ENCODE measurements at places on chromosomes 1 and 21.

- ATAC-seq, result no peak
Measured at GRCh38 chr1:30684881-30685795, 38.2 kb downstream of the MATN1 start.

- no peak for ATAC-seq
Measured at GRCh38 chr1:167333124-167333523, 112.4 kb downstream of the POU2F1 start.

GRCh38 chr1:27496604-27497155 lies 6.7 kb upstream of the WASF2 start:
- ATAC-seq, result peak; percentile 59

DNA sequence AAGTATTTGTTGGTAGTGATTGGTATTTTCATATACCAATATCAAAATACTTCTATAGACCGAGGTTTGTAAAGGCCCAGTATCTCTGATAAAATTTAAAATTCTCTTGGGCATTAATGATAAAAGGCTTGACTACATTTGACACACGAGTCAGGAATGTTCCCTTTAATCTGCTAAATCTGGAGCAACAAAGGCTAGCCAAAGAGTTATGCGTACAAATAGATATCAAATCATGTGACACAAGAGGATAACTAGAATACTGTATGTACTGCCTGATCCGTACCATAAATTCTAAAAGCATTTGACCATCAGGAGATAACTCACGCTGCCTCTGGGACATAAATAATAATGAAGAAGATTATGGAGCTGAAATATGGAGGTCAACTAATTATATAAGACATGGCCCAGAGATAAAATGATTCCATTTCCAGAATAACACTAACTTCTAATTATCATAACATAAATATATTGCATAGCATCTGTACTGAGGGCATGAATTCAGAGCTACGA lies 64.2 kb upstream of the SH3GLB1 start:
- ATAC-seq, result no peak

- peak; percentile 33 for ATAC-seq
Measured at GRCh38 chr1:229271448-229272159, 693 bp downstream of the RAB4A start.

GRCh38 chr1:77961392-77961791 lies 17.5 kb downstream of the FUBP1 start:
- ATAC-seq, result no peak

DNA sequence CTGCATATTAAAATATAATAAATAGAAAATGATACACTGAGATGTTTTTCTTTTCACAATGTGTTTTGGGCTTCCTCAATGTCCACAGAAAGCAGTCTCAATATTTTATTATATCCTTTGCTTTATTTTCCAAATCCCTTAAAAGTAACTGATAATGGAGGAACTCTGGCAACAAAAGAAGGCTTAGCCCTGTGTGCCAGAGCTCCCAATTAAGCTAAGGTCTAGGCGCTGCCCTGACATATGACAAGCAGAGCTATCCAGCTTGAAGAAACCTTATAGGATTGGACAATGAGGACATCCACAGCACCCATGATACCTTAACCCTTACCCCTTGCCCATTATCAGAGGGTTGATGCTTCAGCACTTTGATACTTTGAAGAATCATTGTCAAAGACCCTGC lies 12.9 kb upstream of the SHCBP1L start:
- ATAC-seq, result no peak

DNA sequence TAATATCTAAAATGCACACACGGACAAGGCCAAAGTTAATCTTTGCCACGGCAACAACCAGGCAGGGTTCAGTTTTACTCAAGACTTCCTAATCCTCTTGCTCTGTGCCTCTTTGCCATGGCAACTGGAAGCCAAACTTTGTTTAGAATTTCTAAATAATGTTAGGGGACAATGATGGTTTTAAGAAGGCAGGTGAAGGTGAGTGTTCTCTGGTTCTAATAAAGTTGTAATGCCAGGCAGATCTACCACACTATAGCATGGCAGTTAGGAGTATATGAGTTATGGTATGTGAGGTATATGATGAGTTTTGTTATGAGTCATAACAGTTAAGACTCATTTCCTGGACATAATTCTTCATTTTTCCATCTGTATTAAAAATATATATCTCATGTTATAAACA lies 2.7 kb downstream of the PTPRC start:
- ATAC-seq, result no peak

DNA sequence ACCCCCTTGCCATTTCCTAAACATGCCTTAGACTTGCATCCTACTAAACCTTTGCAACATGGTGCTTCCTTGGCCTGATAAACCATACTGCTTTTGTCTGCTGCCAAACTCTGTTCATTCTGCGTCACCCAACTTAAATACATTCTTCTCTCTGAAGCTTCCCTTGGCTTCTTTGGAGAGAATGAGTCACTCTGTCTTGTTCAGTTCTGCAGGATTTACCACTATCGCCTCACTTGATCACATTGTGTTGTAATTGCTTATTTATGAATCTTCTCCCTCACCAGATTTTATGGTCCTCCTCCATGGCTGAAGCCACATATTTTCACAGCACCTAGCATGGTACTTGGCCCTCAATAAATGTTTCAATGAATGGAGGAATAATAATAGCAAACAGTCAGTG lies 21.7 kb upstream of the TUT4 start:
- no peak for ATAC-seq

DNA sequence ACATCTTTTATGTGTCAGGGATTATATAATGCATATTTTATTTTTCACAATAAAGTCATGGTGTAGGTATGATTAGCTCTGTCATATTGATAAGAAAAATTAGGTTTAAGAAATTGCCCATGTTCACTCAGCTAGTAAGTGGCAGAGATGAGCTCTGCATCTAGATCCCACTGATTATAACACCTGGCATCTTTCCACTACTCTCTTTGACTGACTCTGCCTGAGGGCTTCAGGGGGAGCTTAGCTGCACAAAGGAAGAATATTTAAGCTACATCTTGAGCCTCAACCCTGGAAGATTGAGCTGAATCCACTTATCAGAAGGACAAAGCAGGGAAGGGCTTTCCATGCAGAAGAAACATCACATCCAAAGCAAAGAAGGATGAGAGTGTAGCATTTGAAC lies 190.4 kb downstream of the MIS18A start:
- no peak for ATAC-seq

DNA sequence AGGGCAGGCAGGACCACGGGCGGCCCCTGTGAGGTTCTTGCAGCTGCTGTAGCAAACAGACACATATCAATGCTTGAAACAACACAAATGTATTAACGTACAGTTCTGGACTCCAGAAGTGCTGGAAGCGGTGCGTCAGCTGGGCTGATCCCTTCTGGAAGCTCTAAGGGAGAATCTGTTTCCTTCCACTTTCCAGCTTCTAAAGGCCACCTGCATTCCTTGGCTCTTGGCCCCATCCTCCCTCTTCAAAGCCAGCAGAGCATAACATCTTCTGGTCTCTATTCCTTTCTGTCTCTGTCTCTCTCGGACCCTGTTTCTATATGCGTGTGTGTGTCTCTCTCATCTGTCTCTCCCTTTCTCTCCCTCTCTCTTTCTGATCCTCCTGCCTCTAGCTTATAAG lies 102.3 kb downstream of the SPSB1 start:
- ATAC-seq, result no peak

GRCh38 chr1:18991585-18991984 lies 35.1 kb upstream of the IFFO2 start:
- no peak for ATAC-seq

DNA sequence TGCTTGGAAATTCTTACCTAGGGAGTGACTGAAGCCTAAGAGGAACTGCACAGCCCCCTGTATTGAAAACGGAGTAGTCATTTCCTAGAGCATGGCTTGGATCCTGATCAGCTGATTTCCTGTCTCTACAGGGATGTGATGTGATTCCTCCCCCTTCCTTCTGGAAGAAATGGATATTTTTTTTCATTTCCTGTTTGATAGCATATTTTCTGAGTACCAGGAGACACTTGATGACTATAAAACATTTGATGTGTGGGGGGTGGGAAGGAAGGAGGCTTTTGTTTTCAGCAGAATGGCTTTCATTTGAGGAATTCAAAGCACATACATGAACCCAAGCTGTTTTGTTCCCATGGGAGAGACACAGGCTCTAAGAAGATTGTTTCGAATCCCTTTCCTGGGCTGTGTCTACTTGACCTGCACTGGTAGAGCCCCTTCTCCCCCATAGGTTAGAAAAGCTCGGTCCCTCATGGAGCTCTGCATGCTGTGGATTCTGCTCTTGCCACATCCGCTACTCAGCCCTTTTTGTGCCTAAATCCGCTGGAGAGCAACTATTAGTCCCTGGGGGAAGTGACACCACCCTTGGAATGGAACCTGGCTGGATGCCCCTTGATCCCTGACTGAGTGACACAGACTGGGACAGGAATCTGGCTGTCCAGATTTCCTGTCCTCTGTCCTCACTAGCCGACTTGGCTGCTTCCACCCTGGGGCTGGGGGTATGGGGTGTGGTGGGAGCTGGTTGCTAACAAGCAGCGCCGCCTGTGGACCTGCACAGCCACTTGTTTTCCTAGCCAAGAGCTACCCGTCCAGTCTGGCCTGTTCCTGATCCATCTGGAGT lies 71.8 kb upstream of the MACF1 start:
- ATAC-seq, result peak; percentile 79

GRCh38 chr1:199742547-199742946 lies 285.0 kb upstream of the NR5A2 start:
- ATAC-seq, result no peak

- ATAC-seq, result no peak
Measured at GRCh38 chr1:28456078-28456477, 49.8 kb upstream of the RCC1 start.

DNA sequence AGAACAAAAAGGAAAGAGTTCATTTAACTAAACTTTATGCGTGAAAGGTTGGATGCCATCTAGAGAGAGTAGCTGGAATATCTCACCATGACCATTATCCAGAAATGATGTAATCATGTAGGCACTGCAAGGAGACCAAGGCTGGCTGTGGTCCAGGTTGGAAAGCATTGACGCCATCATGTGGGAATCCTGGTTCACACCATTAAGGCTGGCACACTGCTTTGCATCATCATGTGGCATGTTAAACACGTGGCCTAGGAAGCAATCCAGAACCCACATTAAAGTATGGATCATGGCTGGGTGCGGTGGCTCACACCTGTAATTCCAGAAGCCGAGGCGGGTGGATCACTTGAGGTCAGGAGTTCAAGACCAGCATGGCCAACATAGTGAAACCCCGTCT lies 4.3 kb downstream of the ADAMTS1 start:
- peak; percentile 10 for ATAC-seq

- no peak for ATAC-seq
Measured at GRCh38 chr1:96519851-96520578, 201.6 kb upstream of the PTBP2 start.

DNA sequence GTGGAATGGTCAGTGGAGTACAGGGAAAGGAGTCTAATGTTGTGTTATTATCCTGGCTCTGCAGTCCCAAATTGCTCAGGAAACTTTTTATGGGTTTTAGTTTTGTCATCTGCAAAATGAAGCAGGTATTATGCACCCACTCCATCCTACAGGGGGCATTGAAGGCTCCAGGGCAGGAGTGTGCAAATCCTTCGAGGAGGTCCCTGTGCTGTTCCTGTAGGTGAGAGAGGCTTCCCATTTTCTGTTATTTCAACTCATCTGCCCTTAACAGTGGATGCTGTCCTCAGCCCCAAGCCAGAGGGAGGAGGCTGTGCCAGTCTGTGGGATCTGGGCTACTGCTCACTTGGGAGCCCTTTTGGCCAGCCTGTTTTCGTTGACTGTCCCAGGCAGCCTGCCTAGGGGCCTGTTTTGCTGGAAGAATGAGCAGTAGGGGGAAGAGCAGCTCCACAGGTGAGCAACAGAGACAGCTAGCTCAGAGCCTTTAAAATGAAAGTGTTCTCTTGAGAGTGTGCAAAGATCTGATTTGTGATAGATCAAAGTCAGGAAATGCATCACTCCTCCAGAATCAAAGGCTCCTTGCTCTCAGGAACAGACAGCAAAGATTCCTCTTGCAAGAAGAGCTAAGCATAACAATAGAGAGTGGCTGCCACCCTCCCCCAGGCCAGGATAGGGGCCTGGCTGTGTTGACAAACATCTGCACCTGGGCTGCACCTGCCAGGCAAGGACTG lies 317.6 kb upstream of the PROX1 start:
- no peak for ATAC-seq

DNA sequence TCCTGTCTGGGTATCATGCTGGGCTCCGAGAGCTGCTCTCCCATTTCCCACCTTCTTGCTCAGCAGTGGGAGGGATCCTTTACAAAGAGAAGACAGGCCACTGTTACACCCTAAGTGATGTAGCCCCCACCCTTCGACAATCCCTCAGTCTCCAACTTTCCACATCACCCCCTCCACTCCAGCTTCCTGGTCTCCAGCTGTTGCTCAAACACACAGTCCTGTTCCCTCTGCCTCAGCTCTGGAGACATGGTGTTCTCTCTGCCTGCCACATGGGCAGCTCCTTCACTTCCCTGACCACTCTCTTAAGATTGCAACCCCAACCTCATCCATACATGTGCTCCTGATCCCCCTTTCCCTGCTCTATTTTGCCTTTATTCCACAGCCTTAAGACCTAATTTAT lies 37.7 kb downstream of the SLC30A1 start:
- no peak for ATAC-seq

GRCh38 chr1:46098027-46098712 lies 34.3 kb downstream of the PIK3R3 start:
- no peak for ATAC-seq

DNA sequence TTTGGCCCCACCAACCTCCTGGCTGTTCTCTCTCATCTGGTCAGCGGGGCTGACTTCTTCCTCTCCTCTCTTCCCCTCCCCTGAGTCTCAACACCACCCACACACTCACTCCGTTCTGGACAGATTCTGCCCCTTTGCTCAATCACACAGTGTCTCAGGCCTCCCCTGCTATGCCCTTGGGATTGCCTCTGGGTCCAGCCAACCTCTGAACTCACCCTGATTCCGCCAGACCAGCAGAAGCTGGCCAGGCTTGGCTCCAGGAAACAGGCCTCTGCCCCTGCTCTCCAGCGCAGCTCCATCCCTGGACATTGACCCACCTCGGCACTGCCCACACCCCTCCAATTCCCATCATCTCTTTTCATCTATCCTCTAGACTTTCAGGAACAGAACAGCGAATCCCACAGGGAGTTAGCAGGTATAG lies 22.1 kb downstream of the AHDC1 start:
- ATAC-seq, result peak; percentile 81

DNA sequence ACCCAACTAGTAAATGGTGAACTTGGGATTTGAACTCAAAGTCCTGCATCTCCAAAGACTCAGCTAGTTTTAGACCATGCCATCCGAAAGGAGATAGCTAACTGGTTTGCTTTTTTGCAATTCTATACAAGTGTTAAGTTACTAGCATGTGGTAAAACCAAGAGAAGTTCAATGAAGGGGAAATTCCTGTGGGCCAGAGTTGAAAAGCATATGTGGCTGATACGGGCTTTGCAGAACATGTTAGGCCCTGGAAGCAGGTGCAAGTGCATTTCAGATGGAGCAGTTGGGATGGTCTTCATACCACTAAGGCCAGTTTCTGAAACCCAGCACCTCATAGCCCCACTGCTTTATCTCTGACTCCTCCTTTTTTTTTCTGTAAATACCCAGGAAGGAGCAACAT lies 620.9 kb downstream of the PLPP3 start:
- no peak for ATAC-seq

GRCh38 chr1:76583875-76584477 lies 283.3 kb upstream of the ST6GALNAC5 start:
- no peak for ATAC-seq
